ENCODE measurements at places on chromosomes 16 and 17. TPM values are rescaled to one million over a fixed set of nuclear protein-coding genes. Genes with fewer than 3 reads are reported as not detected.

CBFB gene
- total RNA-seq = 86.5 TPM

- DNase-seq = no peak
These were observed 66.1 kb upstream of the SREBF1 start for GRCh38 chr17:17902877-17903276.

- no peak for DNase-seq
These were observed 31.4 kb upstream of the ZNF750 start for GRCh38 chr17:82871056-82871775.

- peak; percentile 3 for DNase-seq
These were observed 833.6 kb upstream of the SOX9 start for GRCh38 chr17:71287071-71287823.

GSDMA gene
- total RNA-seq = not detected

All from M059J (cell line).